ENCODE measurements at places on chromosomes 7 and 10.

DNA sequence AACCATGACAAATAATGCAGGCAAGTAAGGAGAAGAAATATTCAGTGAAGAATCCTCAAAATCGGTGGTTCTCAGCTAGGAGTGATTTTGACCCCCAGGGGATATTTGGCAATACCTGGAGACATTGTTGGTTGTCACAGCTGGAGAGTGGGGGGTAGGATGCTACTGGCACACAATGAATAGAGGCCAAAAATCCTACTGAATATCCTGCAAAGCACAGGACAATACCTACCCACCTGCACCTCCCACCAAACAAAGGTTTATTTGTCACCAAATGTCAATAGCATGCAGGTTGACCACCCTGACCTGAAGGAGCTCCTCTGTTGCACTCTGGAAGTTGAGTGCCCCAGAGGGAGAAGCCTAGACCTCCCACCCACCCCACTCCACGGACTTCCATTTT is 1028.6 kb downstream of the CNTNAP2 start:
- DNase-seq: no peak

- no peak for DNase-seq
Observed at GRCh38 chr7:140624392-140625191, 16.0 kb downstream of the DENND2A start.

DNA sequence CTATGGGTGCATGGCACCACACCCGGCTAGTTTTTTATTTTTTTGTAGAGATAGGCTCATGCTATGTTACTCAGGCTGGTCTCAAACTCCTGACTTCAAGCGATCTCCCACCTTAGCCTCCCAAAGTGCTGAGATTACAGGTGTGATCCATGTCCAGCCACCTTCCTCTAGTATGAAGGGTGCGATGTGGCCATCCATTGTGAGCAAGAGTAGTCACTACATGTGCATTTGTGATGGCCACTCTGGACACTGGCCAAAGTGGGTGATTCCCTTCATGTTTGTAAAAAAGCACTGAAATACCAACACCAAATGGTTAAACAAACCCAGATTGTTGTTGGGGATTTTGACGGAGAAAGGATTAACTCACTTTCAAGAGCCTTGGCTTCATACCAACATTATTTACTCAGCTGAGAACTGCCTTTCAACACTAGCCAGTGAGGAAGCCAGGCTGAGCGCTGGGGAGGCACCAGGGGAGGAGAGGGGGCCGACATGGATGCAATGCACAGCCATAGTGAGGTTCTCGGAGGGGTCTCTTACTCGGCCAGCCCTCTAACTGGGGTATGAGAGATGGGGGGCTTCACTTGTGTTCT is 198.1 kb upstream of the LYZL2 start:
- DNase-seq: no peak

DNA sequence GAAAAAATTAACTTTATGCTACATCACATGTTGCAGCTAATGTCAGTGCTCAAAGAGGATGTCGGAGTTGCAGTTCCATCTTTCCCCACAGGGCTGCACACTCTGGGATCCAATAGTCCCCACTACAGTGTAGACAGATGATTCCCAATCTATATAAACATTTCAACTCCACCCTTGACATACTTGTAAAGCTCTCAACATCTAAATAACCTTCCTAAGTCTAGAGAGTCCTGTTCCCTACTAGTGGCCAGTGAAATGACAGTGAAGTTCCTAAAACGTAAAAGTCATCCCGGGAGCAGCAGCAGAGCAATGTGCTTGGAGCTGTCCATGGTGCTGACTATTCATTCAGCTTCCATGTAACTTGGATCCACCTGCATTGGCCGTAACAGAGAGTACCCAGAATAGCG is 145.1 kb downstream of the GRM8 start:
- DNase-seq: peak; percentile 26

DNA sequence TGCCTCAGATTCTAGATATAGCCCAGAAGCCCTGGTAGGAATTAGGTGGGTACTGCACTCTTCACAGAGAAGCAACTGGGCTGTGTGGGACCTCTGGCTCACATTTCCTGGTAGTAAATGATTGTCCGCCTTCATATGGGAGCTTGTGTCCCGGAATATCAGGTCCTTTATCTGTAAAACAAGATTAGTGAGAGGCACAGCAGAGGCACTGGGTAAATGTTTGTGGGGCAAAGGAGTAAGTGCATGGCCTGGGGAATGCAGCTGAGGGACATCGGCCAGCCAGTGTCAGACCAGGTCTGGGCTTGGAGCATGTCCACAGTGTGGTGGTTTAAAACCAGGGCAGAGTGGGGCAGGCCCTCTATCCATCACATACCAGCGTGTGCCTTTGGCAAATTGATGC is 323.3 kb upstream of the ZMIZ1 start:
- DNase-seq: no peak

DNA sequence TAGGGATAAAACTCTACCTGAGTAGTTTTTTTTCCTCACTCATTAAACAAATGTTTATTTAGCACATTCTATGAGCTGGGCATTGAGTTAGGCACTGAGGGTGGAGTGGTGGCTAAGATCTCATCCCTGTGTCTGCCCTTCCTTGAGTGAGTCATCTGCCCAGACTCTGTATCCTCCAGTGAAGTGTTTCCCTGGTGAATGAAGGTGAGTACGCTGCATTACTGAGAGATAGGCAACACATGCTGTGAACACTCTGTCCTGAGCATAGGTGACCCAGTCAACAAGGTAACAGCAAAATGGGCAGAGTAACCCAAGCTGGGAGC is 5.8 kb downstream of the PITX3 start:
- DNase-seq: no peak

GRCh38 chr10:58856508-58857240 is 319.8 kb upstream of the PHYHIPL start:
- DNase-seq: no peak

GRCh38 chr7:130006771-130007170 is 44.4 kb downstream of the ZC3HC1 start:
- DNase-seq: no peak

DNA sequence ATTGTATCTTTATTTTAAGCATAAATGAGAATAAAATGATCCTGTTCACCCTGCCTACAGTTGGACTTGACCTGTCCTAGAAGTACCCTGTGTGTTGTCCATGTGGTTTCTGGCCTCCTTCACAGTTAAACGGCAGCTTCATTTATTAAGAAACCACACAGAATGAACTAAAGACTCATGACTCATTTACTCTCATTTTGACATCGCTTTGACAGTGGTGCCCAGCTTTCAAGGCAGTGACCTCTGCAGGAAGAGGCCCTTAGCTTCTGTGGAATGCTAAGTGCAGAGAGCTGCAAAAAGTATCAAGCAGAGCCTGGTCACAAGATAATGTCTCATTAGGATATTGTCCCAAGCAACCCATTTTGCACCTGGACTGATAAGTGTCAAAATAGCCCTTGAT is 93.4 kb downstream of the AVL9 start:
- no peak for DNase-seq

GRCh38 chr7:311796-312195 is 21.8 kb downstream of the FOXL3 start:
- DNase-seq: no peak

GRCh38 chr10:30556189-30556588 is 73.4 kb downstream of the LYZL2 start:
- DNase-seq: no peak

- DNase-seq: no peak
Observed at GRCh38 chr10:118523775-118524174, 71.7 kb downstream of the PRLHR start.

DNA sequence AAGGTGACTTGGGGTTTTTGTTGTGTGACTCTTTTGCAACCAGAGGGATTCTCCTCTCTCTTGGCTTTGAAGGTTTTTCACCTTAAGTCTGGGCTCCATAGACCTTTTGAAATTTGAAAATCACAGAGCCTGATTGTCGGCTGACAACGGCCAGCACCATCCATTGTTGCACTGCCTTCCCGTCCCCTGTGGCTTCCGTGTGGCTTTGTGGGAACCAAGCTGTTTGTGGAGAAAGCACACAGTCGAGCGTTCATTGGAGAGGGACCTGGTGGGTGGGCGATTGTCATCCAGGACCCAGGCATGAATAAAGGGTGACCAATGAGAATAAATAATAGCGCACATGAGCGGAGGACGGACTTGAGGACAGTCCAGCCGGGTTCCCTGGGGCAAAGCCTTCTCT is 7.4 kb upstream of the RAMP3 start:
- no peak for DNase-seq

DNA sequence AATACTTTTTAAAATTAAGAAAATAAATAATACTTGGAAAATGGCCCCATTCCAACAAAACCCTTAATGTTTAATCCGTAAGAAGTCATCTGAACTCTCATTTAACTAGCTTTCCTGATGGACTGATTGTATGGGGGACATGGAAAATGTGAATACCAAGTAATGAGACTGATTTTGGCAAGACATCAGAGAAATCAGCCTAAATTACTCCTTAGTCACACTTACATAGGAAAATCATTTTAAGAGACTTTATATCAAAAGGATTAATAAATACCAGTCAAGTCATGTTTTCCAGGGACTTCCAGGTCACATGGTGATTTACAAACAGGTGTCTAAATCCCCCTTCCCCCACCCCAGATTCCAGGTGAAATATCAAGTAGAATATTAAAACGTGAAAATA is 58.2 kb downstream of the GRM8 start:
- no peak for DNase-seq

DNA sequence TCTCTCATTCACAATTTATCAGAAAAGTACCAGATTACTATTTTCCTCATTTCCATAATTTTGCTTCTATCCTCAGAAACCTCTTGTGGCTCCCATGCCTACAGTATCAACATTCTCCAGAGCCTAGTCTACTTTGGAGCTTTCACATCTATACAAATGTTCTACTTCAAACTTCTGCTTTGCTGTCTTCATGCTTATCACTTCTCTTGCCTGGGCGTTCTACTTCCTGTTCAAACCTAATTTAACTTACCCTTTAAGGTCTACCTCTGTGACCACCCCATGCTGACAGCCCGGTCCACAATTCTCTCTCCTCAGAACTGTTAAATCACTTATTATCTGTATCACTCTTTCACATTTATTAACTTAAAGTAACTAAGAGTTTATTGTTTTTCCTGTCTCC is 6.1 kb upstream of the PTPN12 start:
- no peak for DNase-seq

DNA sequence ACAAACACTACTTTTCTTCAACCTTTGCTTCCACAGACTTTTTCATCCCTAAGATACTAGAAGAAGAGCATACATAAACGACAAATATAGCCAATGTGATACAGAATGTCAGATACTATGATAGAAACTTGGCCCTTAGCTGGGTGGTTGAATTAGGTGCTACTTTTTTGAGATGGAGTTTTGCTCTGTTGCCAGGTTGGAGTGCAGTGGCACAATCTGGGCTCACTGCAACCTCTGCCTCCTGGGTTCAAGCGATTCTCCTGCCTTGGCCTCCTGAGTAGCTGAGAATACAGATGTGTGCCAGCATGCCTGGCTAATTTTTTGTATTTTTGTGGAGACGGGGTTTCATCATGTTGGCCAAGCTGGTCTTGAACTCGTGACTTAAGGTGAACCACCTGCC is 3.5 kb downstream of the PPIA start:
- no peak for DNase-seq

- DNase-seq: no peak
Observed at GRCh38 chr7:94050046-94050445, 45.9 kb upstream of the BET1 start.

DNA sequence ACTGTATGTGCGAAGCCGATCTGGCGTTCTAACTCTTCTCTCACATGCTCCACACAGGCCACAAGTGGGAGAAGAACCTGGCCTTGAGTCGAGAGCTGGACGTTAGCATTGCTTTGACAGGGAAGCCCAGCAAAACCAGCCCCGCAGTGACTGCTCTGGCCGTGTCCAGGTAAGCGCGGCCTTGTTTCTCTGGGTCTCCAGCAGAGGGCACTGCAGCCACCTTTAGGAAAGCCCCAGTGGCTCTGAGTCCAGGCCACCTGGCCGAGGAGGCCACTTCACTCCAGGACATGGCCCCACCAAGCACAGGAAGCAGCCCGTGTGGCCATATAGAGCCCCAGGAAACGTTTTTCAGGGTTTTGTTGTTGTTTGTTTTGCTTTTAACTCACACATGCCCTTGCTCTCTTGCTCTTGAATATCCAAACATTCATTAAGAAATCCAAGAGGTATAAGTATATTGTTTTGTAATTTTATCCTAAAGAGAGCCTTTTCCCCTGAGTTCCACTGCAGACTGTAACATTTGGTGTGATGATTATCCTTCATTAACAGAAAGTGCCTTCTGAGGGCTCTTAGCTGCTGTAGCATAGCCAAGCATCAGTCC is 41.8 kb upstream of the LRRC18 start:
- DNase-seq: peak; percentile 44

DNA sequence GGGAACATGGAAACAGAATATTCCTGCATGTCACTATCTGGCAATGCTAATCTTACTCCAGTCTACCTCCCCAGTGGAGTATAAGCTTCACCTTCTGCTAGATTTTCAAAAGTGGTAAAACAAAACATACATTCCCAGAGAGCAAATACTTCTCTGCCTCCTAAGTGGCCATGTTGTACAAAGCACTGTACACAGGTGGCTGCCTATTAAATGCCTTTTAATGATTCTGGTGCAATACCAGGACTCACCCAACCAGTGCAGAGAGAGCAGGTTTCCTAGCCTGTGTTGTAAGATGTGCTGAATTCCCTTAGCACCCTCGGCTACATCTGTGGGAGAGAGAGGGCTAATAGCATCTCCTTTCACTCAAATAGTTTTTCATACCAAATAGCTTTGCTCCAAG is 684.3 kb upstream of the NRP1 start:
- no peak for DNase-seq

- DNase-seq: no peak
Observed at GRCh38 chr10:53918755-53919154, 882.3 kb downstream of the PCDH15 start.

GRCh38 chr10:88309365-88309764 is 273.8 kb downstream of the RNLS start:
- no peak for DNase-seq

DNA sequence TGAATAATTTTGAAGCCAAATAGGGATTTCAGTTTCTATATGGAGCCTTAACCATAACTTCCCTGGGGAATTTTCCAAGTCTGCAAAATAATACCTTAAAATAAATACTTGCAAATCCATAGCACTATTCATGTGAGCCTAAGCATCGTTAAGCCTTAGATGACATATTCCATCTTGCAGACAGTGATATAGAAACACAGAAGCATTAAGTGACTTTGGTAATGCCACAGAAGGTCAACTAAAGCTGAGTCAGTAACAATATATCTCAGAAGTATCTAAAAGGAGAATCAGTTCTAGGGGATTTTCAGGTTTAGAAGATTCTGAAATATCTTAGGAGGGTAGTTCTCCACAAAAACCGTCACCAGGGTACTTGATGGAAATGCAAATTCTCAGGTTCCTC is 163.4 kb upstream of the COL1A2 start:
- DNase-seq: no peak

- no peak for DNase-seq
Observed at GRCh38 chr7:3778345-3778744, 477.3 kb downstream of the SDK1 start.
